Right renal pelvis (tissue), 4 donors: ENCODE measurements at places on chromosomes 5 and 9. TPM values are rescaled to one million over a fixed set of nuclear protein-coding genes. Genes with fewer than 3 reads are reported as not detected.

DNA sequence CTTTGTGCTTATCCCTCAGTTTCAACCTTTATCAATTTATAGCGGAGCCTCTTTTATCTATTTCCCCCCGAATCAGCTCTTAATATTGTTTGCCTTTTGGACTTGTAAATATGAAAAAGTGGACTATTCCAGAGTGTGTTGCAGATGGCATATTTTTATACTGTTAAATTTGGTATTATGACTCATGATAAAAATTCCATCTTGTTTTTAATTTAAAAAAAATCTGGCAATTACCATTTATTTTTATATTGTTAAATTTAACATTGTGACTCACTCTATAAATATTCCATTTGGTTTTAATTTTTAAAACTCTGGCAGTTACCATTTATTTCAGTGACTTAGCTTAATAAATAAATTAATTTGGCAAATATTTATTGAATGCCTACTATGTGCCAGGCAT is 37.5 kb downstream of the RBM27 start:
- DNase-seq = no peak

DNA sequence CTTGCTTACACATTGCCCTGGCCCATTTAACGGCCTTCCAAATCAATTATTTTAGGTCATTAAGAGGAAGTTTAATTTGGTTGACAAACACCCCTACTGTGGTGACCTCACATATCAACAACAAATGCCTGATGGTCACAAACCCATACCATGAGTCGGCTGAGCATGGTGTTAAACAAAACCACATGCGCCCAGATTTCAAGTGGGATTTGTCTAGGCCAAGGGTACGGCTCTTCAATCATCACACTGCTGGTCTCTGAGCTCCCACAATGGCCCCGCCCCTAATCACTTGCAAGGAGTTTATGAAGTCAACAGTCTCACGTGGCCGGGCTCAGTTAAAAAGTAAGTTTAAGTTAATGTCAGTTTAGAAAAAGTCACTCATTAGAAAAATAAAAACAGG is 243.8 kb downstream of the CRB2 start:
- DNase-seq = no peak

DNA sequence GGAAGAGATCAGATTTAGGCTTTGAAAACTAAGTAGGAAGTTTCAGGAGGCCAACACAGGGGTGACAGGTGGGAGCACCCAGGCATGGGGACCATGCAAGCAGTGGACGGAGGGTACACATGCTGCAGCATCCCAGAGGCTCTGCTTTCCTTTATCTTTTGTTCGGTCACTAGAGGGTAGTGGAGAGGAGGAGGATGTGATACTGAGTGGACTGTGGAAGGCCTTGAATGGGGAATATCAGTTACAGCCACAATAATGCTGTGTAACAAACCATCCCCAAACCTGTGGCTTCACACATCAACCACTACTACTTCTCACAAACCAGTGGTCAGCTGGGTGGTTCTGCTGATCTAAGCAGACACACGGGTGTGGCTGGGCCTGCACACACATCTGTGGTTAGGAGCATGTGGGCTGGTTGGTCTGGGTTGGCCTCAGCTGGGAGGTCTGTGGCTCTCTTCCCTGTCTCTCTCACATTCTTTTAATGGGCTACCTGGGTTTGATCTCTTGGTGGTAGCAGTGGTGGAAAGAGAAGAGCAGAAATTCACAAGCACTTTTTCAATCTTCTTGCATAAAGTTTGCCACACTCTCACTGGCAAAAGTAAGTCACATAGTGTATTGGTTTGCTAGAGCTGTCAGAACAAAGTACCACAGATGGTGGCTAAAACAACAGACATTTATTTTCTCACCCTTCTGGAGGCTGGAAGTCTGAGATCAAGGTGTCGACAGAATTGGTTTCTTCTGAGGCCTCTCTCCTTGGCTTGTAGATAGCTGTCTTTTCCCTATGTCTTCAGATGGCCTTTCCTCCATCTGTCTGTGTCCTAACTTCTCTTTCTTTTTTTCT is 238.7 kb downstream of the AGTPBP1 start:
- no peak for DNase-seq

SPINK5 gene
- 0.46 TPM for polyA plus RNA-seq

DNA sequence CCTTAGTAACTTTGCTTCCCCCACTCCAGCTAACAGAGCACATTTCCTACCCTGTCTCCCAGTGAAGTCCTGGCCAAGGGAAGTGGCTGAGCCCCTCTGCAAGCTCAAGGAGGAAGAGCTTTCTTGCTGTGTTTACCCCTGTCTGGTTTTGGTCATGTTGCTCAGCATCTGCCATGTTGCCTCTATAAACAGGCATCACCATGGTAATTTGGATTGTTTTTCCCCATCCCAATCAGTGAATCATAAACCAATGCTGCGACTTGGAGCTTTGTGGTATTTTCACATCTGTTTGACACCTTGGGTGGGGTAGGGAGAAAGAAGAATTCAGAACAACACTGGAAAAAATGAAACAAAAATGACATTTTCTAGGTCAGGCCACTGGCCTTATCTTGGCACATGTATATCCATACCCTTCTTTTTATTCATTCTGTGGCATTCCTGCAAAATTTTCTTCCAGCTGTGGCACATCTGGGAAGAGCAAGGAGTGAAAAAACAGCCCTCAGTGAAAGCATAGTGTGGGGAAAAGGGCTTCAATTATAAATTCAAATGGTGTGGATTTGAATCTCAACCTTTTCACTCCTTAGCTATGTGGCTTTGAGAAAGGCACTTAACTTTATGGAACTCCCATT is 42.5 kb downstream of the SLIT3 start:
- DNase-seq = no peak

DNA sequence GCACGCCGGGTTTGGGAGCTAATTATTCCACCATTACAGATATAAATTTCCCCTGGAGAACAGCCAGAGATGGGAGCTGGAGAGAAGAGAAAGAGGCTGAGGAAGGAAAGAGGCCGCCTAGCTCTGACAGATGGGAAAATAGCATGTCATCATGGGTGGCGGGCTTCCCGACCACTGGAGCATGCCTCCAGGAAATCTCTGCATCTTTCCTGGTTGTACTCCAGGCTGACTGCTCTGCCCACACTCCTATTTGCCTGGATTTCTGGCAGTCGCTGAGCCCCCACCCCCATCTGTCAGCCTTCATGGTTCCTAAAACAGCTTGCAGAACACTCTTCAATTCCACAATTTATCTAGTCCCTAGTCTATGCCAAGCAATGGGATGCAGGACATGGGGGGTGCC is 14.3 kb upstream of the GABRP start:
- no peak for DNase-seq

- DNase-seq = no peak
Observed at GRCh38 chr5:172110921-172111851, 76.8 kb downstream of the STK10 start.

GRCh38 chr5:168273056-168273980 is 18.1 kb upstream of the WWC1 start:
- no peak for DNase-seq

ZNF462 gene
- 25.1 TPM for polyA plus RNA-seq

GRCh38 chr9:86116425-86116824 is 17.1 kb upstream of the GOLM1 start:
- DNase-seq = no peak

CCDC171 gene
- 4.4 TPM for polyA plus RNA-seq

DNA sequence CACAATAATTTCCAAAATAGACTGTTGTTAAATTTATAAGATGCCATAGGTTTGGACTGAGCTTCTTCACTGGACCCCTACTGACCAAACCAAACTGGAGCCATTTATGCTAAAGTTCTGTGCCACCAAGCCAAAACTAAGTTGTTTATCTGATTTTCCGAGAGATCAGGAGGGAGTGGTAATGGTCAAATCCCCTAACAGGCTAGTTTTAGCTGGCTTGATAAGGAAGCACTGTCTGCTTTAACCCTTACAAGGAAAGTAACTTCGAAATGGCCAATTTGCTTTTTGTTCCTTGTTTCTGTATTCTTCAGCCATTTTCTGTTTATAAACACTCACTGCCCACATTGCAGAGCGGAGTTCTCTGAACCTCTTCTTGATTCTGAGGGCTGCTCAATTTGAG is 246.8 kb upstream of the TUT7 start:
- DNase-seq = no peak

DNA sequence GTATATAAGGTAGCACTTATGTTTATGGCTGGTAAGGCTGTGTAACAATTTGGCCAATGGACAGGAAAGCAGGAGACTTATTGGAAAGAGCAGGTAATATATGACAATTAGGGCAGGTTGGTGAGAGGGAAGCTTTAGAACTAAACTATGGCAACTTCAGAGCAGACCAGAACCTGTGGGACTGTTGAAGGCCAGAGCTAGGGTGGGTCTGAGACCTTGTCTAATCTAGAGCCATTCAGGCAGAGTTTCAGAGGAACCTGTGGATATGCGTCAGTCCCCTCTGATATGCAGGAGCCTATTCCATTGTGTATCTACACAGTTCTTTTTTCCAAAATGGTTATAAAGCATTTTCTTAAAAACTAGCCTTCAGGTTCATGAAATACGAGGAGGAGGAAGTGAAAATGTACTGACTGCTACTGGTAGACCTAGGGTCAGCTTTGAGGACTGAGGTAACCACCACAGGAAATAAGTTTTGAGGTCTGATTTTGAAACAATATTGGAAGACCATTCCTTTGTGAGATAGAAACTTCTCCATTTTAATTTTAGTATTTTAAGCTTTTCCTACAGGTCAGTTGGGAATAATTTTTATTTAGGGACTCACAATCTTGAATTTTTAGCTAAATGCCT is 37.6 kb downstream of the ELL2 start:
- no peak for DNase-seq

DNA sequence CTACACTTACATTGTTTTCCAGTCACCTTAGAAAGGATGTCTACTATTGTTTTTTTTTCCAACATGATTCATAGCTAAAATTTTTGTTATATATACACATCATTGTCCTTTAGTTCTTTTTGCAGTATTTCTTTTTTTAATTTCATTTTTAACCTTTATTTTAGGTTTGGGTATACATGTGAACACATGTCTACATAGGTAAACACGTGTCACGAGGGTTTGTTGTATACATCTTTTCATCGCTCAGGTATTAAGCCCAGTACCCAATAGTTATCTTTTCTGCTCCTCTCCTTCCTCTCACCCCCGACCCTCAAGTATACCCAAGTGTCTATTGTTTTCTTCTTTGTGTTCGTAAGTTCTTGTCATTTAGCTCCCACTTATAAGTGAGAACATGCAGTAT is 19.0 kb downstream of the IFNA5 start:
- DNase-seq = no peak

ADAMTS12 gene
- 17.8 TPM for polyA plus RNA-seq

DNA sequence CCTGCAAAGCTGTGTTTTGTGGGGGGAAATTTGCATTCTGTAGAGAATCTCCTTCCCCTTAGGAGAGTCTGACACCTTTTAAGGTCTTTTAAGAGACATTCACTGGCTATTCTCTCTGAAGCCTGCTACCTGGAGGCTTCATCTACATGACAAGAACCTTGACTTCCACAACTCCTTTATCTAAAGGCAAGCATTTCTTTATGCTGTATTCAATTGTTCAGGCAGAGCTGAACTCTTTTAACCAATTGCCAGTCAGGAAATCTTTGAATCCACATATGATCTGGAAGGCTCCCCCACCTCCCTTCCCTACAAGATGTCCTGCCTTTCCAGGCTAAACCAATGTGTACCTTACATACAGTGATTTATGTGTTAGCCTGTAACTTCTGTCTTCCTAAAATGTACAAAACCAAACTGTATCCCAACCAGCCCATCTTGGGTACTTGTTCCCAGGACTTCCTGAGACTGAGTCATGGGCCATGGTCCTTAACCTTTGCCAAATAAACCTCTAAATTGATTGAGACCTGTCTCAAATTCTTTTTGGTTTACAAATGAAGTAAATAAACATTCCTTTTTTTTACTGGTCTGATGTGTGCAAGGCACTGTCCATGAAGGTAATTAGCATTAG is 9.9 kb downstream of the C9orf85 start:
- no peak for DNase-seq

- DNase-seq = no peak
Observed at GRCh38 chr9:108963459-108964143, 29.4 kb downstream of the ABITRAM start.

DNA sequence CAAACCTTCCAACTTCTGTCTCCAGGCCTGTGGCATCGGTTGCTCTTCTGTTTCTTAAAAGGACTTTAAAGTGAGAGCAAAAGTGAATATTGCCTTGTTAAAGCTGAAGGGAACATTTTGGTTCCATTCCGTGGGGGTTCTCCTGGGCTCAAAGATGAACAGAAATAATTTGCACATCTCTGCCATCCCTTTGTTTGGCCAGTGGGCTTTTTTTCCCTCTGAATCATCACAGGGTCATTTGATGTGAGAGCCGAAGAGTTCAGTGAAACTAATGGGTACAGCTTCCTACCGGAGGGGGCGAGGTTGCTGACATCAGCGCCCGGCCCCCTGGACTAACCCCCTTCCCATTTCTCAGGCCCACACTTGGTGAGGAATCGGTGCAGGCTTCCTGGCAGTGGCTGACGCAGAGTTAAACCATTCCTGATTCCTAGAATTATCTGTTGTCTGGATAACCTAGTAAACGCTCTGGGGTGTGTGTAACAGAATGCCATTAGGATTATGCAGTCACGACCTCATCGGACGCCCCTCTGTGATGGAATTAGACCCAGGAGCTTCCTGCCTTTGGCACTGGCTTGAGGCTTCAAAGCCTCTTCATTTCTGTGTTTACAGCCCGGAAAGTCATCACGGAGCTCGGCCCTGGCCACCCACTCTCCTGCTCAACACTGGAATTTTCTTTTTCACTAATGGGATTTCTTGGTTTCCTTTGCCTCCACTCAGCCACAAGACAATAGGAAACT is 61.6 kb upstream of the RPL26L1 start:
- no peak for DNase-seq

TAS2R1 gene
- not detected for polyA plus RNA-seq

CNTLN gene
- polyA plus RNA-seq = 12.2 TPM

CTXN3 gene
- polyA plus RNA-seq = not detected

DNA sequence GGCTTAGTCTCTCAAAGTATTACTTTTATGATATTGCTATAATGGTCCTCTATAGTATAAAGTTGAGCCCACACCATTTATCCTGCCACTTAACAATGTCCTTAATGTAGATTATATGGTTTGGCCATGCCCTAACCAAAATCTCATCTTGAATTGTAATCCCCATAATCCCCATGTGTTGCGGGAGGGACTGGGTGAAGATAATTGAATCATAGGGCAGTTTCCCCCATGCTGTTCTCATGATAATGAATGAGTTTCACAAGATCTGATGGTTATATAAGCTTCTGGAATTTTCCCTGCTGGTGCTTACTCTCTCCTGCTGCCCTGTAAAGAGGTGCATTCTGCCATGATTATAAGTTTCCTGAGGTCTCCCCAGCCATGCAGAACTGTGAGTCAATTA is 498.8 kb downstream of the RAB3C start:
- no peak for DNase-seq

DNA sequence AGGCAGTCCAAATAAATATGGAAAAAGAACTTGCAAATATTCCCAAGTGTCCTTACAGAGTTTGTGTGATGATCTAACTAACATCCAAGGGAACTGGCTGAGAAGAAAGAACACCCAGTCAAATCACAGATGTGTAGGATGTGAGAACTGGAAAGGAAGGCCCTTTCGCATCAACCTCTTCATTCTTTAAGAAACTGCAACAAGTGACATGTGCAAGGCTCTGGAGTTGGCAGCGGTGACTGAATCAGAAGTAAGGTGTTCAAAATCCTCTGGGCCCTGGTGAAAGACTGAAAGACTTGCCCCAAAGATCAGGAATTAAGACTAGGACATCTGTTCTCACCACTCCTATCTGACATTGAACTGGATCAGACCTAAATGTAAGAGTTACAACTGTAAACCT is 88.7 kb downstream of the RAPGEF1 start:
- DNase-seq = no peak

WDR38 gene
- 0.37 TPM for polyA plus RNA-seq

BTNL8 gene
- 0.68 TPM for polyA plus RNA-seq

IFNA6 gene
- not detected for polyA plus RNA-seq

GRCh38 chr5:157431544-157432200 is 28.3 kb upstream of the NIPAL4 start:
- no peak for DNase-seq

SPAG8 gene
- polyA plus RNA-seq = 4.7 TPM
